ENCODE measurements at places on chromosomes 7 and 10.

GRCh38 chr7:151327022-151327421, 14.6 kb upstream of the NUB1 start:
- DNase-seq: no peak

DNA sequence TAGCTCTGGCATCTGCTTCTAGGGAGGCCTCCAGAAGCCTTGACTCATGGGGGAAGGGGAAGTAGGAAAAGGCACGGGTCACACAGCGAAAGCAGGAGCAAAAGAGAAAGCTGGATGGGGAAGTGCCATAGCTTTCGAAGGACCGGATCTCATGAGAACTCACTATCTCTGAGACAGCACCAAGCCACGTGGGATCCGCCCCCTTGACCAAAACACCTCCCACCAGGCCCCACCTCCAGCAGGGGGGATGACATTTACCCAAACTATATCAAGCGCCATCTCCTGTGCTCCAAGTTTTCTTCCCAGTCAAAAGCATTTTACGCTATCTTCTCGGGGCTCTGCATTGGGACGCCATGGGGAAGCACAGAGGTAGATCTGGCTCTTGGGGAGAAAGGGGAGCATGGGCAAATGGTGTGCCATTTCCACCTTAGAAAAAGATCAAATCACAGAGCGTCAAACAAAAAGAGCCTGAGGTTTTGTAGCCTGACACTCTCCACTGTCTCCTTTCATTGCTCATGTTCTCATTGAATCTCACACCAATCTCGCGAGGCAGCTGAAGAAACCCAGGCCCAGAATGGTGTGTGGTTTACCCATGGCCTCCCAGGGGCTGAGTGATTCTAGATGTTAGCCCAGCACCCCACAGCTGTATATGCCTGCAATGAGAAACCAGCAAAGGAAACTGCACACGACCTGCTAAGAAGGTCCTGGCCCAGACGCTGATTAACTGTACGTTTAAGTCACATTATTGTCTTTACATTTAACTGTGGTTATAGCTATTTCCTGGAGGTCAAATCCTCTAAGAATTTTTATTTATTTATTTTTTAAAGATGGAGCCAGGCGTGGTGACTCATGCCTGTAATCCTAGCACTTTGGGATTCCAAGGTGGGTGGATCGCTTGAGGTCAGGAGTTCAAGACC, 8.1 kb upstream of the OLAH start:
- no peak for DNase-seq

DNA sequence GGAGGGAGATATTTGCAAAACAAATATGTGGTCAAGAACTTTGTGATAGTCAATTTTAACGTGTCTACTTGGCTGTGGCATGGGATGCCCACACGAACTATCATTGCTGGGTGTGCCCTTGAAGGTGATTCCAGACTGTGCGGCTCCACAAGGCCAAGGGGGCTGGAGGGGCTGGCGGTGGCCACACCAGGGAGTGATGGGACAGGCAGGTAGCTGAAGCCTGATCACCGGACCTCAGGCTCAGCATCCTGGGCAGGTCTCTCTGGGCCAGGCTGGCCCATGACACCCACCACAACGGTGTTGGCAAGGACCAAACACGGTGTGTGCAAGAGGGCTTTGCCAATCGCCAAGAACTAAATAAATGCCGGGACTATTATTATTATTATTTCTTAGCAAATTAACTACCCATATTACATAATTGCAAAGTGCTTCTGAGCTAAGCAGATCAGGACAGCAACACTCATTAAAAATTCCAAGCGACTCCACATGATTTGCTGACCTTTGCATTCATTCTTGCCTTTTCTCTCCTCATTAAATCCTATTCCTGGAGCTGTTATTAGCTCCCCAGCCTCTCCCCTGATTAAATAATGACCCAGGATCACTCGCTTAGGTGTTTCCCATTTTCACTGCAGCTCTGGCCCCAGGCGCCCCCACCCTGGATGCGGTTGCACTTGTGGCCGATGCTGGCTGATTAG, 35.4 kb upstream of the PPP2R2D start:
- DNase-seq: no peak

GRCh38 chr10:28849821-28850220, 172.5 kb downstream of the BAMBI start:
- DNase-seq: no peak

DNA sequence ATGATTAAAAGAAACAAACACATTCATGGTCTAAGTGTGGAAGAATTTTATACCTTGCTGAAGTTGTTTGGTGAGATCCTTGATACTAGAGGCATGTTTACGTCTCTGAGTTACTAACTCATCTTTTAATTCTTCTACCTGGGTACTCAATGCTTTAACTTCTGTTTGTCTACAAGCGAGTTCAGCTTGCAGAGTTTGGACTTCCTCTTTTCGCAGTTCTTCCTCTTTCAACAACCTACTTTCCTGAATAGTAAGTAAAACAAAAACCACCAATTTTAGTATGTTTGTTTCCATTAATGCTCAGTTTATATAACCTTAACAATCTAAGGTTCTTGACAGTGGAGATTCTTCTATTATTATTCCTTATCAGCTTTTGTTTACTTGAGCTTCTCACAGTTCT, 42.9 kb downstream of the CCDC186 start:
- no peak for DNase-seq

DNA sequence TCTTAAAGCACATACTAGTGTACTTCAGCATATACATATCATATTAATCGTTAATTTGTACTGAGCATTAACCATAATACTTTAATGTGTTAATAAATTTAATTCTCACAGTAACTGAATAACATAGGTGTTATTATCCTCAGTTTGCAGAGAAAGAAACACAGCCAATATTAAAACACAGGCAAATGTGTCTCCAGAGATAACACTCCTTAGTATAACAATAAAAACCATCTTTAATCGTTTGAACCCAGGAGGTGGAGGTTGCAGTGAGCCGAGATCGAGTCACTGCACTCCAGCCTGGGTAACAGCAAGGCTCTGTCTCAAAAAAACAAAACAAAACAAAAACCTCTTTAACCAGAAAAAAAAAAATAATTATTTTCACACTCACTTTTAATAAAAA, 49.4 kb upstream of the ZNF273 start:
- no peak for DNase-seq

- DNase-seq: no peak
These were observed 142.5 kb downstream of the RNF216 start for GRCh38 chr7:5638994-5639393.

GRCh38 chr7:21636694-21637093, 93.9 kb downstream of the DNAH11 start:
- no peak for DNase-seq

DNA sequence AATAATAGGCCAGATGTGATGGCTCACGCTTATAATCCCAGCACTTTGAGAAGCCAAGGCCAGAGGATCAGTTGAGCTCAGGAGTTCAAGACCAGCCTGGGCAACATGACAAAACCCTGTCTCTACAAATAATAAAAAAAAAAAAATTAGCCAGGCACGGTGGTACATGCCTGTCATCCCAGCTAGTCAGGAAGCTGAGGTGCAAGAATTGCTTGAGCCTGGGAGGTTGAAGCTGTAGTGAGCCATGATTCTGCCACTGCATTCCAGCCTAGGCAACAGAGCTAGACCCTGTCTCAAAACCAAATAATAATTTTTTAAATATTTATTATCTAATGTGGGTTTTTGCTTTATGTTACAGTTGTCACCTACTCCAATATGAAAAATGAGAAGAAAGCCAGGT, 178.9 kb downstream of the ADK start:
- DNase-seq: no peak

DNA sequence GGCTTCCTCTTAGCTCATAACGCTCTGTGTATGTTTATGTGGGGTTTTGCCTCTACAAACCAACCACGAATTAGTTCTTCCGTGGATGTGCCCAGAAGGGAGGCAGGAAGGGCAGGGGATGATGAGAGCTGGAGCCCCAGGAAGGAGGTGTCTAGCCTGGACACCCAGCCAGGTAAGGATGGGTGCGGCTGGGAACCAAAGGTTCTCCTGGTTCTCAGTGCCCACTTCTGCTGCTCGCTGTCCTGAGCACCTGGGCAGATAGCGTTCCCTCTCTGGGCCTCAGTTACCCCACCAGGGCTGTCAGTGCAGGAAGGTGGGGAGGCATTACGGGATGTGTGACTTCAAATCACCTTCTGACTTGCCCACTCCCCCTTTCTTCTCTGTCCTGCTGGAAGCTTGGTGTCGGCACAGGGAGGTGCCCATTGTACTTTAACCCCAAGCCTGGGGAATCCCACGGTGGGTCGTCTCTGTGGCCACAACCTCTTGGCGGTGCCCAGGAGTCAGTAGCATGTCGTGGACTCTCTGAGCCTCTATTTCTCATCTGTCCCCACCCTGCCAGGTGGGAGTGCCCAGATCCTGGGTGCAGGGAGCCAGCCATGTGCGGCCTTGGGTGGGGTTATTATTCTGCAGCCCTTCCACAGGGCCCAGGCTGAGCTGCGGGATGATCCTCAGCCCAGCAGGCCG, 18.7 kb upstream of the PCBD1 start:
- DNase-seq: no peak

GRCh38 chr7:43808410-43808809, 49.9 kb downstream of the BLVRA start:
- DNase-seq: no peak

GRCh38 chr7:103573479-103574058, 127.6 kb upstream of the SLC26A5 start:
- DNase-seq: peak; percentile 60

GRCh38 chr7:18521945-18522566, 26.5 kb downstream of the HDAC9 start:
- DNase-seq: peak; percentile 79

- no peak for DNase-seq
These were observed 93.2 kb downstream of the UNCX start for GRCh38 chr7:1325646-1326510.

DNA sequence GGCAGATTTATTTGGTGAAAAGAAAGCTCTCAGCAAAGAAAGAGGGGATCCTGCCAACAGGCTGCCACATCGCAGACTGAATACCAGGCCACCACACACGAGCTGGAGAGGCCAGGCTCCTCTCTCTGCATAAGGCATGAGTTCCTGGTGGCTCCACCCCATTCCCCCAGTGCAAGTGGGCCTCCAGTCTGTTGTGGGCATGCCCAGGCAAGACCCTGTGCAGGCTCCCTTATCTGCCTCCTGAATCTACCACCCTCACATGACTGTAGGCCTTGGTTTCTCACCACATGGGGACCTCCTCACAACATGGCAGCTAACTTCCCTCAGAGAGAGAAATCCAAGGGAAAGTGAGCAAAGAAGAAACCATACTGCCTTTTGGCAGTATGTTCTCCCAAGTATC, 26.7 kb upstream of the CUL1 start:
- DNase-seq: no peak

DNA sequence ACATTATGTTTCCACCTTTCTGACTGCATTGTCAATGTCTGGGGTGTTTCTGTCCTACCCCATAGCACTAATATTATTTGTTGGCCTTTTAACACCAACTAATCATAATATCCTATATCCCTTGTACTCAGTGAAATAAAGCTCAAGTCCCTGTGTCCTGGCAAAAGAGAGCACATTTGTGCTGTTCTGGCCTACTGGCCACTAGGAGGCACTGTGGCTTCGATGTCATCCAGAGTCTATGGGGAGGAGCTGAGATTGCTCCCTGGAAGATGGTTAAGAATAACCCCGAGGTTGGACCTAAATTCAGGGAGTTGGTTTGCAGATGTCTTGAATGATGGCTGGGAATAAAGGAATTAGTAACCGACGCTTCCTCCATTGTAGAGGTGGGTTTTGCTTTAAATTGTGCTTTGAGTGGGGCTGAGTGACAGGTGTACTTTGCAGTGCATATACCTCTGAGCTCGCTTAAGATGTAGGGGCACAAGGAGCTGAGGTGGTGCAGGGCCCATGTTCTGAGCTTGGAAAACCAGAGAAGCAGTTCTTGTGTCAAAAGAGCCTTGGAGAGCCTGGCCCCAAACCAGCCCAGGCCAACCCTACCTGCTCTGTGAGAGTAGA, 191.2 kb upstream of the PRSS1 start:
- peak; percentile 85 for DNase-seq

DNA sequence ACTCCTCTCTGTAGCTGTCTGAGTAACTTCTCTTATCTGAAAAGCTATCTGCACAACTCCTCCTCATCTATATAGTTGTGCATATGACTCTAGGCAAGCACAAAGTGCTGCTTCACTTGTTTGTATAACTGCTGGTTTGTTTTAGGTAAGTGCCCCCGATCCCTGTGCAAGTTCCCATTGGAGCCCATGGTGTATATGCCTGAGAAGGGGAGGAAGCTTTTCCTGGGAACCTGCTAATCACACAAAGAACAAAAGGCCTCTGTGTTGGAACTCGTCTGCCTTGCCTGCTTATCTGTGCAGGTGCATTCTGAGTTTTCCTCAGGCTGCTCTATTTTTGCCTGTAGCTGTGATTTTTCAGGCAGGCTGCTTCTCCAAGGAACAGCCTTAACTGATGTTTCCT, 23.2 kb upstream of the PHF14 start:
- no peak for DNase-seq

DNA sequence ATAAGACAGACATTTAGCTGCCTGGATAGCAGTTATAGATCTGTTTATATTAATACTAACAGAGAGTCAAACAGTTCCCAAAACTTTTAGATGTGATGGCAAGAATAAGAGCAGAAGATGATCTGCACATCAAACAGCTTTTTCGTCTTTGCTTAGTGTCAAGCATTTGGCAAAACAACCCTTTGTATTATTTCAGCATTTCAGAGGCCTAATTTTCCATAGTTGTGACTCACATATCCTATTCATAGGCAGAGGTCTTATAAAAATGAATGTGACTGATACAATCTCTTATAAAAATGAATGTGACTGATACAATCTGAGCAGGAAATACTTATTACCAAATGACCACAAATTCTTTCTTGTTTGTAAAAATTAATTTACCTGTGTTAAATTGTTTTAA, 71.2 kb downstream of the LRRTM3 start:
- DNase-seq: peak; percentile 29

GRCh38 chr10:97759158-97759887, 12.5 kb downstream of the SFRP5 start:
- DNase-seq: peak; percentile 27

- DNase-seq: peak; percentile 45
These were observed 70.4 kb downstream of the HERPUD2 start for GRCh38 chr7:35624299-35625186.

GRCh38 chr10:97922022-97922758, 72.5 kb downstream of the GOLGA7B start:
- no peak for DNase-seq

- DNase-seq: no peak
These were observed 237.3 kb upstream of the KLF14 start for GRCh38 chr7:130971297-130971696.

- no peak for DNase-seq
These were observed 462.9 kb upstream of the ZMIZ1 start for GRCh38 chr10:78605800-78606350.

- DNase-seq: no peak
These were observed 339.6 kb upstream of the VWC2 start for GRCh38 chr7:49433794-49434193.

- DNase-seq: peak; percentile 12
These were observed 39.7 kb upstream of the TNKS2 start for GRCh38 chr10:91758303-91759146.

Measured in NCI-H1417 (cell line).